ENCODE measurements at places on chromosomes 16 and 17.

- ATAC-seq: no peak
Observed at GRCh38 chr16:27991876-27992275, 71.6 kb downstream of the GSG1L start.

DNA sequence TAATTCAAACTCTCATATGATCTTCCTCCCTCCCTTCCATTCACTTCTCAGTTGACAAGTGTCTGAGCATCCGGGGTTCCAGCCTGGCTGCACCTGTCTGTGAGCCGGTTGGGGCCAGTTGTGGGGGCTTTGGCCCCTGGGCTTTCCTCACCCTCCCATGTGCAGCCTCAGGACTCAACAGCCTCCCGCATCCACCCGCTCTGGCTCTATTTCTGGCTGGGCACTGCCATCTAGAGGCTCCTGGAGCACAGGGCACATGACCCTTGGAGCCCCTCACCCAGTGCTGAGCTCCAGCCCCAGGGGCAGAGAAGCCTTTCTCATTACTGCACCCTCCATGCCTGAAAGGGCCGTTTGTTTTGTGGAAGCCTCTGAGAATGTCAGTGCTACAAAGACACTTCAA lies 43.3 kb downstream of the HAPSTR1 start:
- peak; percentile 82 for ATAC-seq

- ATAC-seq: peak; percentile 98
Observed at GRCh38 chr16:23595951-23596720, at the start of gene NDUFAB1. Gene NDUFAB1 (minus strand): TSS chr16:23596316. CDS start chr16:23596290, 26 bp downstream.

GRCh38 chr16:87615621-87616041 lies 13.3 kb downstream of the JPH3 start:
- no peak for ATAC-seq

GRCh38 chr17:34736611-34737010 lies 157.2 kb downstream of the TMEM132E start:
- no peak for ATAC-seq

- ATAC-seq: no peak
Observed at GRCh38 chr17:16950488-16950887, 21.4 kb downstream of the TNFRSF13B start.

DNA sequence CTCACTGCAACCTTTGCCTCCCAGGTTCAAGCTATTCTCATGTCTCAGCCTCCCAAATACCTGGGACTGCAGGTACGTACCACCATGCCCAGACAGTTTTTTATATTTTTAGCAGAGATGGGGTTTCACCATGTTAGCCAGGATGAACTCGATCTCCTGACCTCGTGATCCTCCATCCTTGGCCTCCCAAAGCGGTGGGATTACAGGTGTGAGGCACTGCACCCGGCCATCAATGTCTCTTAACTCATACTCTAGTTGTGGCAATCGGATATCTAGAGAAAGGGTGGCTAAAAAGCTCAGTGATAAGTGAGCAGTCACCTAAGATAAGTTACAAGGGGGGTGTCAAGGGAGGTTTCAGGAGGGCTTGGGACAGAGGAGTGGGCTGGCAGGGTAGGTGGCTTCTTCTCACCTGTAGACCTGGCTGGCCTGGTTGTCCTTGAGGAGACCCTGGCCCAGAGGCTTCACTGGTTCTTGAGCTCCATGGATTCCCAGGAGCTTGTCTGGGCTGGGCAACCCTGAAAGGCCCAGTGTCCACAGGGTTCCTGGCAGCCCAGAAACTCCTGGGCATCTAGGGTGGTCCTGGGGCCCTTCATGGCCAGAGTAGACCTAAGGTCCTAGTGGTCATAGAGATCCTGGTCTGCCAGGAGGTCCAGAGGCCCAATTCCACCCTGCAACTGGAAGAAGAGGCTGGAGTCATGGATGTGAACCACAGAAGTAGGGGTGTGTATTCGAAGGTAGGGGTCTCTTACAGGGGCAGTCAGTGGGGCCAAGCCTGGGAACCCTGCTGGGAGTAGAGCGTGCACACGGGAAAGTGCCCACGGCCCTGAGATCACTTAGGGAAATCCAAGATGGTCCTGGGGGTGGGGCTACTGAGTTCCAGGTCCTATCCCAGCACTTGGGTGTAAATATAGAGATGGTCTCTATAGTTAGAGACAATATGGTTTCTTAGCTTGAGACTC lies 12.7 kb upstream of the IGFBP4 start:
- ATAC-seq: no peak

- ATAC-seq: no peak
Observed at GRCh38 chr16:88337538-88337937, 45.2 kb upstream of the ZNF469 start.

- ATAC-seq: peak; percentile 55
Observed at GRCh38 chr16:78884204-78884603, 716.3 kb downstream of the MAF start.

DNA sequence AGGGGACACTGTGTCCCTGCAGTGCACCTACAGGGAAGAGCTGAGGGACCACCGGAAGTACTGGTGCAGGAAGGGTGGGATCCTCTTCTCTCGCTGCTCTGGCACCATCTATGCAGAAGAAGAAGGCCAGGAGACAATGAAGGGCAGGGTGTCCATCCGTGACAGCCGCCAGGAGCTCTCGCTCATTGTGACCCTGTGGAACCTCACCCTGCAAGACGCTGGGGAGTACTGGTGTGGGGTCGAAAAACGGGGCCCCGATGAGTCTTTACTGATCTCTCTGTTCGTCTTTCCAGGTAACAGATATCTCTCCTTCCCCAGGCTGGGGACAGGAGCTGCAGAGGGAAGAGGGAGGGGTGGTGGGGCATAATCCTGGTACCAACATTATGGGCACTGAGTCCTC lies 1.6 kb downstream of the CD300LG start:
- ATAC-seq: no peak

DNA sequence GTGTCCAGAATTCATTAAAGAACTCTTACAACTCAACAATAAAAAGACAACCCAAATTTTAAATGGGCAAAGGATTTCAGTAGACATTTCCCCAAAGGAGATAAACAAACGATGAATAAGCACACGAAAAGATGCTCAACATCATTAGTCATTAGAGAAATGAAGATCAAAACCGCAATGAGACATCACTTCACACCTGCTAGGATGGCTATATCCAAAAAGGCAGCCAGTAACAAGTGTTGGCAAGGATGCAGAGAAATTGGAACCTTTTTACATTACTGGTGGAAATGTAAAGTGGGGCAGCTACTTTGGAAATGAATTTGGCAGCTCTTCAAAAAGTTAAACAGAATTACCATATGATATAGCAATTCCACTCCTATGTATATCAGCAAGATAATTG lies 42.0 kb downstream of the PITPNM3 start:
- ATAC-seq: no peak

GRCh38 chr16:79150151-79150550 lies 450.4 kb downstream of the MAF start:
- ATAC-seq: no peak

- ATAC-seq: no peak
Observed at GRCh38 chr16:30490210-30490609, 17.7 kb downstream of the ITGAL start.

GRCh38 chr16:31528523-31529107 lies 915 bp downstream of the AHSP start:
- ATAC-seq: no peak

DNA sequence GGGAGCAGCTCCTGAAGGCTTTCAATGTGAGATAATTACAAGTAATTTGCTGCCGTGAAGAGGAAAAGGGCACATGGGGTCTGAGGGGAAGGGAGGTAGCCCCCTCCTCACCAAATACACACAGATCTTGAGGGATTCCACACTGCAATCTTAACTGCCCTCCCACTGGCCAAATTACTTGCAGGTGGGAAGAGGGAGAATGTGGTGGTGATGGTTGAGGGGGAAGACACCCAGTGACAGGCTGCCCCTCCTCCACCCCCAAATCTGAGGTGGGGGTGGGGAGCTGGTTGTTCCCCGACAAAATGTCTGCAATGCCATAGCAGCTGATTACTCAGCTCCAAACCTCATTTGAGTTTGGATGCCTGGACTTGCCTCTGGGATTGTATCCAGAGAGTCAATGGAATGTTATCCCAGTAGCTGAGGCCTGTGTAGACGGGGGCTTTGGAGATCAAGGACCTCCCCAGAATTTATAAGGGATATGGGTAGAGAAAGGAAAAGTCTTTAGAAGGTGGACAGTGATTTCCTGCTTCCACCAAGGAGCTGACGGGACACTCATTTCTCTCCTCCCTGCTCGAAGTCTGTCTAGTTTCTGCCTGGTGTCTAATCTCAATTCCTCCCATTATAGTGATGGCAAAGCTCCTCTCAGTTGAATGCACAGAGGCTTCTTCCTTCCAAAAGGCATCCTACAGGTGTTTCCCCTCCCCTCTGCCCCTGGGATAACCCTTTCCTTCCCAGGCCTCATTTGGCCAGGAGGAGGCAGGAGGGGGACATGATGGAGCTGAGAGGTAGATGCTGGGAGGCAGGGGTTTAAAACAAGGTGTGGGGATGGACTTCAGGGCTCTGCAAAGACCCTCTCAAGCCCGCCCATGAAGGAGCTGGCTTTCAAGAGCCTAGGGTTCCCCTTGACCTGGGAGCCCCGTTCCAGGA lies 8.7 kb downstream of the DLX4 start:
- ATAC-seq: no peak

DNA sequence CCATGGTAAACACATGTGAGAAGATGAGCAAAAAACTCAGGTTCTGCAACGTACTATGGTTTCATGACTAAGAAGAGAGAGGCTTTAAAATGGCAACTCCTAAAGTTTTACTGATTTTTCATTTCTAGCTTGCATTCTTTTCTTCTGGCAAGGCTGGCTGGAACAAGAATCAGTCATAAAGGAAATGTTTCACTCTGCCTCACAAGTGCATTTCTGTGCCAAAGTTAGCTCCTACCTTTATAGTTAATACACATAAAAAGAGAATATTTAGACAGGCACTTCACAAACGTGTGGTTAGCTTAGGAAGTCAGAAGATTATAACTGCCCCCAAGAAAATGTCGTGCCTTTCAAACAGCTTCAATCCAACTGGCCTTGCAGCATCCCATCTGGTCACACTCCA lies 417.1 kb upstream of the CDH11 start:
- ATAC-seq: no peak

DNA sequence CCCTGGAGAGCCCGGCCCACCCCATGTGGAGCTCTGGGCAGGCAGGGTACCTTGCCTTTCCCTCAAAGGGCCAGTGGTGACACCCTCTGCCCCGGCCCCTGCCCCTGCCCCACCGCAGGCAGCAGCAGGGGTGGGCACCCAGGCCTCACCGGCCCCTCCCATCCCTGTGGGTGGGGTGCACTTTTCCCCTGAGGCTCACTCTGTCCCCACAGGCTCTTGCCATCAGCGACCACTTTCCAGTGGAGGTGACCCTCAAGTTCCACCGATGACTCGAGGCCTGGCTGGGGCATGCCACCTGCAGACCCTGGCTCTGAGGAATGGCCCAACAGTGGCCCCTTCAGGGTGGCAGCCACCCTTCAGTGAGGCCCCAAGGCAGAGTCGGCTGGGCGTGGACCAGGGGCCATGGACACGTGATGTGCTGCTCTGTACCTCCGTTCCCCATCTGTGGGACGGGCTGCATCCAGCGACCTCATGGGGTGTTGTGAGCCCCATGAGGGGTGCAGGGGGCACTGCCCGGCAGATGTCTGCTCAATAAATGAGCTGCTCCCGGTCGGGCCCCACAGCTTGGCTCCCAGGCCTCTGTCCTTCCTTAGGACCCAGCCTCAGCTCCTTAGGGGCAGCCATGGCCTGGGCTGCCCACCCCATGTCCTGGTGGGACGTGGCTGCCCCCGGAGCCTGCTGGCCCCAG lies 2.0 kb downstream of the DNASE1L2 start:
- no peak for ATAC-seq

DNA sequence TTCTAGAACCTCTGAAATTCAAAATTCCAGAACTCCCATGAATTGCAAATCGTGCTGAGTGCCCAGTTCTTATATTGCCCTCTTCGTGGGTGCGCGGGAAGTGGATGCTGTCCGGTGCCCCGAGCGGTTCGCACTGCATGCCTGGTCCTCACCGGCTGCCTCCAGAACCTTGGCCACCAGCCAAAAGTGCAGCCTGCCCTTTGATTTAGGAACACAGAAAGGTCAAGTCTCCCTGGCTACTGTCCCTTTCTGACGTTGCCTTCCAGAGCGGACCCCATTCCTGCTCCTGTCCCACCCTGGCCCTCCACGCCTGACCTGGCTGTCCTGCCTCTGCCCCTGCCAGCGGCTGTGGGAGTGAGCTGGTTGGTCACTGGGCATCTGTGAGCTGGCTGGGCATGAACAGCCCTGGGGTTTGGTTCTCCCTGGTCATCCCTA lies 9.7 kb downstream of the NEUROD2 start:
- no peak for ATAC-seq

GRCh38 chr16:57592591-57593003 lies 35.8 kb upstream of the ADGRG1 start:
- peak; percentile 53 for ATAC-seq

- ATAC-seq: no peak
Observed at GRCh38 chr17:9905902-9906301, 831 bp upstream of the RCVRN start.

DNA sequence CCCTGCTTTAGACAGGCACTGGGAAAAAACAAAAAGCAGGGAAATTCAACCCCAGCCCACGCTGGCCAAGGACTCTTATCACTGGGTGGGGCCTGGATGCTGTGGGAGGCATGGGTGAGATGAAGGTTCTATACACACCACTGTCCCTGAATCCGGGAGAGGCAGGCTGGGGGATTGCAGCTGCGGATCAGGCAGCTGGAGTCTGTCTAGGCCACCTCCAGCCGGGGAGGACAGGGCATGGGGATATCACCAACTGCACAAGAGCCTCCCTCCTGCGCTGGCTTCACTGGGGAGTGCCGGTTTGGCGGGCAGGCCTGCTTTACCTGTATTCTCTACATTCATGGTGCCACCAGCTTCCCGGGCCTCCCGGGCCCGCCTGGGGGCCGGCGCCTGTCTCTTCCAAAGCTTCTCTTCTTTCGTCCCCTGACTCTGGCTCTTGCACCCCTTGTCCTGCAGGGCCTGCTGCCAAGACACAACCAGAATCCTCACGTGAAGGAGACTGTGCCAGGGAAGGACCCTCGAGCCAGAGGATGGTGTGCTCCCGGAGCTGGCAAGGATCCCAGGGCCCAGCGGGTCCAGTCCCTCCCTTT lies 13.9 kb downstream of the KIFC3 start:
- no peak for ATAC-seq

- no peak for ATAC-seq
Observed at GRCh38 chr16:52617591-52617990, 70.6 kb upstream of the TOX3 start.

DNA sequence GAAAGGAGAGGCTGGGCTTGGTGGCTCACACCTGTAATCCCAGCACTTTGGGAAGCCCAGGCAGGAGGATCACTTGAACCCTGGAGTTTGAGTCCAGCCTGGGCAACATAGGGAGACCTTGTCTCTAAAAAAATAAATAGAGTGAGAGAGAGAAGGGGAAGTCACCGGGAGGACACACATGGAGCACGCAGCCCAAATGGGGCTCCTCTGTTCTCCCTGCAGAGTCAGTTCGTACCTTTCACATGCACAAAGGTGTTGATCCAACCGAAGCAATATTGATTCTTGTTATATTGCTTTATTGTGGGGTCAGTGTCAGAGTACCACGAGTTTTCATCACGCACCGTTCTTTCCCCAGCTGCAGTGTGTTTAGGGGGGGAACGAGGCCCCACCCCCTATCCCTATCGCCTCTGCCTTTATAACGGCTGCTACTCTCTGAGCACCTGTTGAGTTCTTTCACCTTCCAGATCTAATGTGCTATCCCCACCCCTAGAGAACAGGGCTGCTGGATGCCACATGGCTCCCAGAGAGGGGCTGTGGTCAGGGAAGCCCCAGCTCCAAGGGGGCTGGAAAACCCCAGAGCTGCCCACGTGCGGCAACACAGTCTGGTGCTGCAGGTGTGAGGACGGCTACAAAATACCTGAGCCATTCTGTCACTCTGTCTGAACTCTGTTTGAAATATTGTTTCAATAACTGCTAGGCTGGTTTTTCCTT lies 1.0 kb upstream of the TMEM235 start:
- ATAC-seq: no peak

- ATAC-seq: no peak
Observed at GRCh38 chr17:57582881-57583756, 162.0 kb downstream of the CCDC182 start.

Data from activated CD4-positive, CD25-positive, alpha-beta regulatory T cell treated with anti-CD3 and anti-CD28 coated beads, Interleukin-2, amount 50 U/mL, for 24 hours (primary cell).